ENCODE measurements at places on chromosomes 6 and 20.

GRCh38 chr6:39836606-39837005 is 44.4 kb downstream of the DAAM2 start:
- DNase-seq: no peak

- peak; percentile 31 for DNase-seq
These were observed 100.8 kb downstream of the DST start for GRCh38 chr6:56541741-56542360.

DNA sequence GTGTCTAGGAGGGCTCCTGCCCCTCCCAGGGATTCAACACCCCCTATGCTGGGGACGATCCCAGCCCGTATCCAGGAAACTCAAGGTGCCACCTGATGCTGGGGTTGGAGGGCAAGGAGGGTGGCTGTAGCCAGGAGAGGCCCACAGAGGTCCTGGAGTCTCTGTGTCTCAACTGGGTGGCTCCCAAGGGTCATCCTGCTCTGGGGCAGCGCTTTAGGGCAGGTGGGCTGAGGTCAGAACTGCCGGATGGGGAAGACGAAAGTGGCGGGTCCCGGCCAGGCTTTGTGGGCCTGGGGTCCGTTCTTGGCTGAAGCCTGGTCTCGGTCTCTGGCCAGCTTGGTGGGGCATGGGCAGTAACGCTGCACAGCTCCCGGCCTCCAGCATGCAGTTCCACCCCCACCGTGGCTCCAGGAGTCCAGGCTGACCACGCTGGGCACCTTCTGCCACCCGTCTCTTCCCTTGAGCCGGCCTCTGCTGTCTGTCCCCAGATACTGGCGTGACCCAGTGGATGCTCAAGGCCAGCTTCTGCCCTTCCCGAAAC is 2.8 kb upstream of the COL20A1 start:
- no peak for DNase-seq

- DNase-seq: no peak
These were observed 33.0 kb upstream of the GPR6 start for GRCh38 chr6:109945091-109945490.

GRCh38 chr20:57205606-57206219 is 60.7 kb downstream of the BMP7 start:
- DNase-seq: no peak

DNA sequence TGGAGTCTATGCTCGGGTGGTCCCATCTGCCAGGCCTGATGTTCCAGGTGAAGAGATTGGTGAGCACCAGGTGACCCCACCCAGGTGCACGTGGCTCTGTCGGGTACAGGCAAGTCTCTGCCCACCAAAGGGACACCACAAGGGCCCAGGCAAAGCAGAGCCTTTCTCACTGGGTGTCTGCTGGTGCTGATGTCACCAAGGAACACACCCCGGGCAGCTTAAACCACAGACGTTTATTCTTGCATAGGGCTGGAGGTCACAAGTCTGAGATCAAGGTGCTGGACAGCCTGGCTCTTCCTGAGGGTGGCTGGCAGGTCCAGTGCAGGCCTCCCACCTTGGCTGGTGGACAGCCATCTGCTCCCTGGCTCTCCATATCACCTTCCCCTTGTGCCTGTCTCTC is 100.7 kb upstream of the CD93 start:
- DNase-seq: no peak

- no peak for DNase-seq
These were observed 959.7 kb downstream of the KIF16B start for GRCh38 chr20:15613530-15613929.

GRCh38 chr6:130381012-130381411 is 15.2 kb downstream of the TMEM200A start:
- DNase-seq: no peak

GRCh38 chr6:145756170-145756662 is 20.9 kb upstream of the EPM2A start:
- no peak for DNase-seq

- peak; percentile 56 for DNase-seq
These were observed 1.5 kb upstream of the GMEB2 start for GRCh38 chr20:63628246-63628975.

DNA sequence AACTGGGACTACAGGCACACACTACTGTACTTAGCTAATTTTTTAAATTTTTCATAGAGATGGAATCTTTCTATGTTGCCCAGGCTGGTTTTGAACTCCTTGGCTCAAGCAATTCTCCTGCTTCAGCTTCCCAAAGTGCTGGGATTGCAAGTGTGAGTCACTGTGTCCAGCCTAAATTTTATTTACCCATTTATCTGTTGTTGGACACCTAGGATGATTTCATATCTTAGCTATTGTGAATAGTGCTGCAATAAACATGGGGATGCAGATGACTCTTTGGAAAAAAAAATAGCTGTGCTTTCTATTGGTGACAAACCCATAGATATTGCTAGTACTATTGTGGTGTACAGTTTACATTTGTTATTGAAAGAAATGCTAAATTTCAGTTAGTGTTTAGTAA is 19.6 kb upstream of the SYNCRIP start:
- DNase-seq: no peak

GRCh38 chr6:130632277-130632676 is 194.9 kb upstream of the SMLR1 start:
- DNase-seq: peak; percentile 60

DNA sequence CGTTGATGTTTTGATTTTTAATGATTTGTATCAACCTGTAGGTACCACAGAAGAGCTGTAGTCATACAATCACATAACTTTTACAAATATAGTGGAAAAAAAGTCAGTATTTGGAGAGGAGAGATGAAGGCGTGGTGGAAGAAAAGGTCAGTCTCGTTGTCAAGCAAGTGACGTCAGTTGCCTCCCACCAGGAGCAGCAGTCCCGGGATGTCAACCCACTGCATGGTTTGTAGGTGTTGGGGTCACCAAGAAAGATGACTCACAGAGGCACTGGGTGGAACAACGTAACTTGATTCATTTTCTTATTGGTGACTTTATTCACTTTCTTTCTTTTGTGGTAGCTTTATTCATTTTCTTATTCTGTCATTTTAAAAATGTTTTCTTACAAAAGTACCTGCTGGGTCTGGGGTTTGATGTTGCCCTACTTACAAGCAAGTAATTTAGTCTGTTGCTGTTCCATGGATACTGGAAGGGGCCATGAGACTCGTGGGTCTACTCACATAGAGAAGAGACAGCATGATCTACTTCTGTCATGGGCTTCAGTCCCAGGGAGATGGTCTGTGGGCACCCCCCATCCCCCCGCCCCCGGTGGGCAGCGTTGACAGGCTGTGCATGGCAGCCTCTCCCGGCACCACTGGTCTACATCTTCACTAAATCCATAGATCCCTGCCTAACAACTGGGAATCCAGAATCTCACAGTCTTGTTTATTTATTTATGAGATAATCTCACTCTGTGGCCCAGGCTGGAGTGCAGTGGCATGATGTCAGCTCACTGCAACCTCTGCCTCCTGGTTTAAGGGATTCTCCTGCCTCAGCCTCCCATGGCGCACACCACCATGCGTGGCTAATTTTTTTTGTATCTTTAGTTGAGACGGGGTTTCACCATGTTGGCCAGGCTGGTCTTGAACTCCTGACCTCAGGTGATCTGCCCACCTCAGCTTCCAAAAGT is 36.4 kb upstream of the SYNJ2 start:
- DNase-seq: no peak

DNA sequence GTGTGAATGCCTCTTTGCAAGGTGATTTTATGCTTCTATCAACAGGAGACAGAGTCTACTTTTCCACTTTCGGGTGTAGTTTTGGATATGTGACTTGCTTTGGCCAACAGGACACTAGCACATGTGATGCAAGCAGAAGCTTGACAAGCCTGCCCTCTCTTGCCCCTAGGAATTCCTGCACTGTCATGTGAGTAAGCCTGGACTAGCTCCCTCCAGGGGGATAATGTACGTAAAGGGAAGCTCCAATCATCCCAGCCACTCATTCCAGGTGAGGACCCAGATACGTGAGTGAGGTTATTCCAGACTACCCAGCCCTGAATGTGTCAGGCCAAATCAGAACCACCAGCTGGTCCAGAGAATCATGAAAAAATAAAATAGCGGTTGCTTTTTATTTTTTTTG is 33.3 kb downstream of the BEND3 start:
- no peak for DNase-seq

- DNase-seq: no peak
These were observed 7.1 kb downstream of the CNPY3 start for GRCh38 chr6:42936398-42936797.

DNA sequence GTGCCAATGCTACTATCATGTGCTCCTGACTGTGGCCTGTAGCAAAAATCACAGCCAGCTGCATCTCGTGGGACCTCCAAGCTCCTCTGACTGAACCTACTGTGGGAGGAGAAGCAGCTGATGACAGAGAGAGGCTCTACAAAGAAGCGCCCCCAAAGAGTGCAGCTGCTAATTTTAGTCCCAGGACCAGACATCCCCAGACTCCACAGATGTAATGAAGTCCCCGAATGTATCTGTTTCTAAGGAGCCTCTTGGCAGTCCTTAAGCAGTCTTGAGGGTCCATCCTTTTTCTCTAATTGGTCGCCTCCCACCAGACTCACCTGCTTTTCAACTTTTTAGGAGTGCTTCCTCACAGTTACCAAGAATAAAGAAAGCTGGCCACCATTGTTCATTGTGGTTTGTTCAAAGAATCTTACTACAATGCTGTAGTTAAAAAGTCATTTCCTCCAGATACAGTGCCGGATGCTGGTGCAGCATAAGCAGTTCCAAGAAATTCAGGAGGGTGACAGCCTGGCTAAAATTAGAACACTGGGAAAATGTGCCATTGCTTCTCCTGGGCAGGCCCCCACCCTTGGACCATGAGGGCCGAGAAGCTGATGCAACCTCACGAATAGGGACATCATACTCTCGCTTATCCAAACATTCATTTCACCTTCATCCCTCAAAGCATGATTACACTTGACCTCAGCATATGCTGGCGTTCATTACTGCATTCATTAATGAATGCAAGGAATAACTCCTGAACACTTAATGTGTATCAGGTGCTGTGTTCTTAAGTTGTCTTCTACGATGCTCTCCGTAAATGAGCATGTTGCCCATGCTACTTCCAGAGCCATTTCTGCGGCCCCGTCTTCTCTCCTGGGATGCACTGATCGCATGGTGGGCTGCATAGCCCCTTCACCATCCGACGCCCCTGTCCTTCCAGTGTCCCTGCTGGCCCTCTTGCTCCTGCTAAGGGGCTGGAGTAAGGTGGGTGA is 66.4 kb downstream of the LY86 start:
- DNase-seq: no peak

- no peak for DNase-seq
These were observed 13.6 kb upstream of the GPRC6A start for GRCh38 chr6:116842459-116842858.

GRCh38 chr20:59736366-59736765 is 132.0 kb downstream of the PHACTR3 start:
- no peak for DNase-seq

- DNase-seq: no peak
These were observed 4.5 kb downstream of the SUN5 start for GRCh38 chr20:32999603-33000250.

DNA sequence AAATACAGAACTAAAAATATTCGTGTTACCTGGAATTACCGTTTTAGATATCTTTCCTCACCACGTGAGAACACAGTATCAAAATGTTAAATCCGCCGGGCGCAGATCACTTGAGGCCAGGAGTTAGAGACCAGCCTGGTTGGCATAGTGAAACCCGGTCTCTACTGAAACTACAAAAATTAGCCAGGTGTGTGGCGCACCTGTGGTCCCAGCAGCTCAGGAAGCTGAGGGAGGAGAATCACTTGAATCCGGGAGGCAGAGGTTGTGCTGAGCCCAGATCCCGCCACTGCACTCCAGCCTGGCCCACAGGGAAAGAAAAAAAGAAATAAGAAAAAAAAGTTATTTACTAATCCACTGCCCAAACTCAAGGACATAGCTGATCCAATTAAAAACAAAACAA is 4.8 kb upstream of the DDX43 start:
- DNase-seq: no peak

GRCh38 chr6:157980288-157981131 is 1.2 kb upstream of the SYNJ2 start:
- no peak for DNase-seq

DNA sequence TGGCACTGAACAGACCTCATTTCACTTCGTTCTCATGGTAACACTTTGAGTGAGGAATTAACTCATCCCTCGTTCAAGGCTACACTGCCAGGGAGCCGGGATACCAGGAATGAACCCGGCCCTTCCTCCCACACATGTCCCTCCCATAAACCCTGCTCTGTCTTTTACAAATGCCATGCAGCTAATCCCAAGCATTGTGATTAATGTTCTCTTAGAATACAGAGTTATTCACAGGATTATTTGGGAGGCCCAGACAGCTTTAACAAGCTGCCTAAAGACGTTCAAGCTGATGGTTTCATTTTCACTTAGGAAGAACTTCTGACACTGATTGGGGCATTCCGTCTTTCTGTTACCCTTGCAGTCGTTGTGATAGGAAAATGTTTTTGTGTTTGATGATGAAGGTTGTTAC is 42.5 kb upstream of the CD83 start:
- no peak for DNase-seq

GRCh38 chr6:139334806-139335446 is 39.5 kb downstream of the CITED2 start:
- DNase-seq: no peak

DNA sequence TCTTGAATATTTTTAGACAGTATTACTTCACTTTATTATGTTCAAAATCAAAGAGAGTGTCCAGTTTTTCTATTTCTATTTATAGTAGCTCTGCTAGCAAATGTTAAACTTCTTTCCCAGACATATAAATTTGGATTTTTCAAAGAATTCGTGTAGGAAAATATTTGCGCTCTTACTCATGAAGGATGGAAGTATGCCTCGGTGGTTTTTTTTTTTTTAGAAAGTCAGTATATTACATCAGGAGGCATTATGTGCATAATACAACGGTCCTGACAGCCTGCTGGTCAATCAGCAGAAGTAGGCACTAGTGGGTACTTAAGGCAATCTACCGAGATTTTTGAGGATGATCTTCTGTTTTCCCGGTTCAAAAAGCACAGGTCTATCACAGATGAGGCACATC is 249.3 kb downstream of the TBX18 start:
- DNase-seq: no peak

DNA sequence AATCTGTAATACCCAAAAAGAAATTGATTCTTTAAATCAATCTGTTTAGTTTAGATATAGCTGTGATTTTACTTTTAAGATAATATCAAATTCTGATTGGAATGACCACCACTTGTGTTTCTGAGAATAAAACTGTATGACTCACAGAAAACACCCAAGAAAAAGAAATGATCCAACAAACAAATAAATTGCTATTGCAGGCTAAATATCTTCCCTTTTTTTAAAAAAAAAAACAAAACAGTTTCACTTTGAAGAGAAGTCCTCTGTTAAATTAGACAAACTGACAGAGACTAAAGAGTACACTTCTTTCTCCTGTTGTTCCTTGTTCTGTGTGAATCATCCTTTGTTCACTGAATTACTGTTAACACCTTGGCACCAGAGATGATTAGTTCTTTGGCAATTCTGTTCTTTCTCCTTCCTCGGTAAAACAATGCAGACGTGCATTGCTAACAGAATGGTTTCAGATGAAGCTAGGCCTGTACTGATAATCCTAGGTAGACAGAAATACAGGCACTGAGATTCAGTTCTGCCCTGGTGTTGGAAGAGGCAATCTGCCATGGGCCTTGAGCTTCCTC is 895.2 kb upstream of the CITED2 start:
- DNase-seq: no peak

- no peak for DNase-seq
These were observed 391.2 kb downstream of the ADGRB3 start for GRCh38 chr6:69026243-69026642.

All from NCI-H748 treated with DMSO at 0.1 percent for 48 hours (cell line).